Naive thymus-derived CD4-positive, alpha-beta T cell (primary cell): ENCODE measurements at places on chromosomes 5 and 9.

DNA sequence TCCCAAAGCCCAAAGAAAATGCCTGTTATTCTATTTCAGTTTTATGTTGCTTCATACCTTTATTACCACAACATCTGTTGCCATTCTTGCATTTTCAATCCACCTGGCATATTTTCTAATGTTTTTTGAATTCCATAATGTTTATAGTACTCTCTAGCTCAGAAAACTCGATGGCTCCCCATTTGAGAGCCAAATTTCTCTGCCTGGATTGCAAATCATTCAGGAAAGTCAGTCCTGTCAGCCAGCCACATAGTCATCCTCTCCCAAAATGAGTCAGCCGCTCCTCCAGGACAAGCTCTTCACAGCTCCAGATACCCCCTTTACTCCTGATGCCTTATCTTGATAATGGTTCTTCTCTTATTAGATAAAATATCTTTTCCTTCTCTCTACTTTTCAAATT is 78.2 kb upstream of the ADCY2 start:
- no peak overlapping the region for H3K4me3 ChIP-seq
- H3K27ac ChIP-seq = no peak overlapping the region
- DNase-seq = no peak

GRCh38 chr9:19232823-19233194 is 2.3 kb downstream of the DENND4C start:
- peaks cover 29% of the 10 kb centered on the region for H3K4me1 ChIP-seq
- no peak overlapping the region for H3K27ac ChIP-seq
- no peaks in the 10 kb centered on the region for H3K36me3 ChIP-seq

DNA sequence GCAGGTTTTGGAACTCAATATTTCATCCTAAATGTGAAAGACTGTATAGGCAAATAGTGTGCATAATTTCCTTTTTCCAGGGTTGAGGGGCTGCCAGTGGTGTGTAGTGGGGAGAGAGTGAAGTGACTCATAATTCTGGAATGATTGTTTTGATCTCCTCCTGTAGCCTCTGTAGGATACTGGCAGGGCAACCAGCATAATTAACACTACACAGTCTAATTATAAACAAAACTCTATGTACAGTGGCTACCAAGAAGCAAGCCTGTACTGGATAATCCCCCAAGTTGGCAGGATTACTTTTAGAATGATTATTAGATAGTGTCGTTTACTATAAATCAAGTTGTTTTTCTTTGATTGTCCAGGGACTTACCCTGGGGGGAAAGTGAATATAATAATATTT is 32.2 kb downstream of the LNPEP start:
- H3K4me3 ChIP-seq = no peak overlapping the region
- no peak for DNase-seq
- H3K36me3 ChIP-seq = no peaks in the 10 kb centered on the region
- H3K27me3 ChIP-seq = no peaks in the 10 kb centered on the region
- H3K4me1 ChIP-seq = peaks cover 52% of the 10 kb centered on the region

DNA sequence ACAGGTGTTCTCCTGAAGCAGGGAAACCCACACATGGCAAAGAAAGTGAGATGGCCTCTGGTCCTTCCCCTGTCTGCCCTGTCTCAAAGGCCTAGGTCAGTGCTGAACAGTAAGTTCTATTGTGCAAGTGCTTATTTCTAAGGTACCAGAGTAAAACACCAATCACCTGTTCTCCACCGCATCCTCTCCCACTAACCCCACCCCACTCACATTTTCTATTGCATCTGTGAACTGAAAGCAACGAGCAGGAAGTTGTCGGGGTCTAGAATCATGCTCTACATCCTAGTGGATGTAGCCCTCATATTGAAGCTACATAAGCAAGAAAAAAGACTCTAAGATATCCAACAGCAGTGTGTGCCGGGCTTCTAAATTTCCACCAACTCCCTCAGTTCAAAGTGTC is 265.9 kb downstream of the ENC1 start:
- DNase-seq = no peak
- H3K4me1 ChIP-seq = no peaks in the 10 kb centered on the region
- H3K36me3 ChIP-seq = no peaks in the 10 kb centered on the region
- H3K27ac ChIP-seq = no peak overlapping the region
- no peaks in the 10 kb centered on the region for H3K27me3 ChIP-seq
- no peak overlapping the region for H3K4me3 ChIP-seq

DNA sequence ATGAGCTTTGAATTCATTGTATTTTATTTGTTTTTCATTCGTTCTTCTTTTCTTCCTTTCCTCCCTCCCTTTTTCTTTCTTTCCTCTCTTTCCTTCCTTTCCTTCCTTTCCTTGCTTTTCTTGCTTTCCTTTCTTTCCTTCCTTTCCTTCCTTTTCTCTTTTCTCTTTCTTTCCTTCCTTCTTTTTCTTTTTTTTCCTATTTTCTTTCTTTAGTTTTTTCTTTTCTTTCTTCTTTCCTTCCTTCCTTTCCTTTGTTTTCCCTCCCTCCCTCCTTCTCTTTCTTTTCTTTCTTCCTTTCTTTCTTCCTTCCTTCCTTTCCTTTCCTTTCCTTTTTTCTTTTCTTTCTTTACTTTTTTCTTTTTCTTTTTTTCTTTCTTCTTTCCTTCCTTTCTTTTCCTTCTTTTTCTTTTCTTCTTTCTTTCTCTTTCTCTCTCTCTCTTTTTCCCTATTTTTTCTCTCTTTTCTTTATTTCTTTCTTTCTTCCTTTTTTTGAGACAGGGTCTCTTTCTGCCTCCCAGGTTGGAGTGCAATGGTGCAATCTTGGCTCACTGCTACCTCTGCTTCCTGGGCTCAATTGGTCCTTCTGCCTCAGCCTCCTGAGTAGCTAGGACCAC is 357.1 kb upstream of the PRR16 start:
- no peaks in the 10 kb centered on the region for H3K36me3 ChIP-seq
- no peak for DNase-seq
- H3K4me3 ChIP-seq = no peak overlapping the region

DNA sequence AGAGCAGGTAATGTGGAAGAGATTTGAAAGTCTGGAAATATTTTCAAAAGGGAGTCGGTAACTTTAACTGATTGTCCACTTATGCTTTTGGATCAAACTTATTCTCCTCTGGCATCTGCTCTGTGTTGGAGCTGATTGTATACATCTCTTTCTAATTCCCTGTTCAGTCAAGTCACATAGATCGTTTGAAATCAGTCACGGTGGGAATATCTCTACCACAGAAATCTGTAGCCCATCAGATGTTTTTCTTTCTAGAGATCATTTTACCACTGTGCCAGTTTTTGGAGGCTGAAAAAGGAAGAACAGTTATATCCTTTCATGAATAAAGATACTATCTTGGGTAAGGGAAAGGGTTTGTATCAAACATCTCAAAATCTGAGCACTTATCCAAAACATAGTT is 1853.3 kb downstream of the EFNA5 start:
- H3K27me3 ChIP-seq = no peaks in the 10 kb centered on the region
- H3K36me3 ChIP-seq = no peaks in the 10 kb centered on the region
- H3K27ac ChIP-seq = no peak overlapping the region
- no peaks in the 10 kb centered on the region for H3K4me1 ChIP-seq
- no peak for DNase-seq

GRCh38 chr5:111124793-111125192 is 32.6 kb downstream of the WDR36 start:
- H3K4me3 ChIP-seq = no peak overlapping the region
- H3K27ac ChIP-seq = no peak overlapping the region
- DNase-seq = no peak
- no peaks in the 10 kb centered on the region for H3K27me3 ChIP-seq
- peaks cover 18% of the 10 kb centered on the region for H3K36me3 ChIP-seq
- H3K4me1 ChIP-seq = no peaks in the 10 kb centered on the region

GRCh38 chr9:123686131-123686828 is 243.6 kb downstream of the DENND1A start:
- H3K27me3 ChIP-seq = no peaks in the 10 kb centered on the region
- no peaks in the 10 kb centered on the region for H3K4me1 ChIP-seq
- H3K27ac ChIP-seq = no peak overlapping the region
- no peaks in the 10 kb centered on the region for H3K36me3 ChIP-seq
- H3K4me3 ChIP-seq = no peak overlapping the region

DNA sequence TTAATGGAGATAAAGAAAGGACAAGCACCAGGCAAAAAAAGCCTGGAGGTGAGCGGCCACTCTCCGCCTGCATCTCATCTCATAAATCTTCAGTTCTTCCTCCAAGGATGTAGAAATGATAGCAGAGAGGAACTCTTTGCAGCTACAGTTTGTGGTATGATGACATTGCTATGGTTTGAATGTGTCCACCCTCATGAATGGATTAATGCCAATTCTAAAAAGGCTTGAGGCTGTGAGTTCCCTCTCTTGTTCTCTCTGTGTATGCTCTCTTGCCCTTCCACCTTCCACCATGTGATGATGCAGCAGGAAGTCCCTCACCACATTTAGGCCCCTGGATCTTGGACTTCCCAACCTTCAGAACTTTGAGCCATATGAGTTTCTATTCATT is 126.4 kb downstream of the SPOCK1 start:
- no peak overlapping the region for H3K4me3 ChIP-seq
- H3K27ac ChIP-seq = no peak overlapping the region
- no peaks in the 10 kb centered on the region for H3K36me3 ChIP-seq
- no peak for DNase-seq
- no peaks in the 10 kb centered on the region for H3K27me3 ChIP-seq
- no peaks in the 10 kb centered on the region for H3K4me1 ChIP-seq
